ENCODE measurements at places on chromosomes 16 and 17.

DNA sequence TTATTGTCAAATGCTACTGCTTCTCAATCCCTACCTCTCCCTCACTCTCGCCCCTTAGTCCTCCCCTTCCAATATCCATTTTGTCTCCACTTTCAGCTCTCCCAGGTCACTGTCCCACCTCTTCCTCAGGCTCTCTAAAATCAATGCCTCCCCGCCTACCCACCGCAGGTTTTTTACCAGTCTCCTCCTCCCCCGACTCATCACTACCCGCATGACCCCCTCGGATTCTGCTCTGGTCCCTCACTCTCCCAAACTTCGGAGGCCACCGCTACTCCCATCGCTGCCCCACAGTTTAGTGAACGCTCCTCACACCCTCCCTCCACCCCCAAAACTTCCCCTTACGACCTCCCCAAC lies 513 bp downstream of the CRLF3 start:
- peak; percentile 5 for ATAC-seq

GRCh38 chr17:8849311-8850041 lies 18.0 kb downstream of the PIK3R6 start:
- ATAC-seq, result no peak

DNA sequence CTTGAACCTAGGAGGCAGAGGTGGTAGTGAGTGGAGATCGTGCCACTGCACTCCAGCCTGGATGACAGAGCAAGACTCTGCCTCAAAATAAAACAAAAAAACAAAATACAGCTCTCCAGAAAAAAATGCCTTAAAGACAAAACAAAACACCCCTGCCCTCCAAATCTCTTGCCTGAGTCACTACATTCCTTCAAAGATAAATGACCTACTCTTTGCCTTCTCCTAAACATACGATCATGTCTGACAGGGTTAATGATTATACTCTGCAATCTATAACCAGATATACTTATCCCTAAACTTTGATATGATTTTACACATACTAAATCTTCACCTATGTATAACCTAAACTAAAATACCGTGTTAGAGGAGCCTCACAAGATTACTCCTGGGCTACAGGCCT lies 1.4 kb upstream of the SETD6 start:
- no peak for ATAC-seq

GRCh38 chr17:15124746-15125145 lies 140.4 kb downstream of the PMP22 start:
- no peak for ATAC-seq

GRCh38 chr16:5065813-5066212 lies at the start of gene C16orf89:
C16orf89 (minus strand) TSS chr16:5065956; CDS start chr16:5065908, 48 bp downstream.
- ATAC-seq, result peak; percentile 9

DNA sequence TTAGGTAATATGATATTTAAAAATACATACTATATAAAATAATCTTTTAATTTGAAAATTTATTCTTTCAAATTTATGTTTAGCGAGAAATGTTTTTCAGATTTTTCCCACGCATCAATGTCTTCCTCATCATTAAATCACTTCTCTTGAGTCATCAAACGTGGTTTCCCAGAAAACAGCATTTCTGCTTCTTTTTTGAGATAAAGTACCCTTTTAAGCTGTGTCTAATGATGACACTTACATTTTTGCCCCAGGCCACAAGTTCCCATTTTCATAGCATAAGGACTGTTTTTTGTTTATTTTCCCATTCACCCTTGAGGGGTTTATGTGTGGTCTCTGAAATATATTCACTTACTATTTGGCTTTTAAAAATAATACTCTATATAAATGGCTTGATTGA lies 139.0 kb upstream of the HS3ST3A1 start:
- no peak for ATAC-seq

- ATAC-seq, result no peak
Measured at GRCh38 chr17:69468207-69468606, 53.7 kb downstream of the MAP2K6 start.

DNA sequence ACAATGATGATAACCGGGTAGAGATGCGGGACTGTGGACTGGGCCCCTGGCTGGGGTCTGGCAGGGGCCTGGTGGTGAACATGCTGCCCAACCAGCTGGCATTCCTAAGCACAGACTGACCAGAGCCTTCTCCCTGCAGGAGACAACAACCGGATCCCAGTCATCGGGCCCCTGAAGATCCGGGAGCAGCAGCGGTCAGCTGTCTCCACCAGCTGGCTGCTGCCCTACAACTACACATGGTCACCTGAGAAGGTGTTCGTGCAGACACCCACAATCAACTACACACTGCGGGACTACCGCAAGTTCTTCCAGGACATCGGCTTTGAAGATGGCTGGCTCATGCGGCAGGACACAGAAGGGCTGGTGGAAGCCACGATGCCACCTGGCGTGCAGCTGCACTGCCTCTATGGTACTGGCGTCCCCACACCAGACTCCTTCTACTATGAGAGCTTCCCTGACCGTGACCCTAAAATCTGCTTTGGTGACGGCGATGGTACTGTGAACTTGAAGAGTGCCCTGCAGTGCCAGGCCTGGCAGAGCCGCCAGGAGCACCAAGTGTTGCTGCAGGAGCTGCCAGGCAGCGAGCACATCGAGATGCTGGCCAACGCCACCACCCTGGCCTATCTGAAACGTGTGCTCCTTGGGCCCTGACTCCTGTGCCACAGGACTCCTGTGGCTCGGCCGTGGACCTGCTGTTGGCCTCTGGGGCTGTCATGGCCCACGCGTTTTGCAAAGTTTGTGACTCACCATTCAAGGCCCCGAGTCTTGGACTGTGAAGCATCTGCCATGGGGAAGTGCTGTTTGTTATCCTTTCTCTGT lies 5.1 kb upstream of the SLC7A6 start:
- no peak for ATAC-seq

DNA sequence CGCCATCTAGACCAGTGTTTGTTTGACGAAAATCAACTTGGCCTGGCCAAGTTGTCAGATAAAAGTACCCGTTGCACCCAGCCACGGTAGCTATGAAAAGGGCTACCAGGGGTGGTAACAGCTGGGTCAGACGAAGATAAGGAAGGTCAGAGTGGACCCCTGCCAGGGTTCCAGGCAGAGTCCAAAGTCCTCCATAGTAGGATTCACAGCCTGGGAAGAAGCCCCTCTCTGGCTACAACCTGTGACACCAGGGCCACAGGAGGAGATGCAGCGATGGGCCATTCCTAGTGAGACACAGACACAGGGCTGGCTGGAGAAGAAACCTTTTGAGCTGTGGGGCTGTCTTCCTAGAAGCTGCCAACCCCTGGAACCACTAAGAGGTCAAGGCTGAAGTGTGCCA lies 39.3 kb downstream of the MEAK7 start:
- no peak for ATAC-seq

- ATAC-seq, result no peak
Measured at GRCh38 chr16:74073456-74073855, 223.2 kb upstream of the PSMD7 start.

- no peak for ATAC-seq
Measured at GRCh38 chr17:40519089-40519775, 17.8 kb upstream of the TNS4 start.

DNA sequence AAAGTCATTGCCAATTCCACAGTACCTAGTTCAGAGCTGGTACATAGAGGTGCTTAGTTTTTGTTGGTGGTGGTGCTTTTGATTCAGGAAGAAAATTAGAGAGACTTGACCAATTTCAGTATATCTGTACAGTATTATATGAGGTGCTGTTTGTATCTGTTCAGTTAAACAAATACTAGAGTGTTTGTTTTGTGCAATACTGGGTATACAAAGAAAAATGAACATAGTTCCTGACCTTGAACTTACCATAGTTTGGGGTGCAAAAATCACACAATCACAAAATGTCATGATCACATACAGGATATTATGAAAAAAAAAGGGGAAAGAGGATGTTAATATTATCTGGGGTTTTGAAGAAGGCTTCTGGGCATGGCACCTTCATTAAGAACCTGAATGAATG lies 39.8 kb upstream of the GOT2 start:
- no peak for ATAC-seq
